Stimulated activated CD4-positive, alpha-beta T cell treated with anti-CD3 and anti-CD28 coated beads, Interleukin-15, amount 100 ng/mL, for 24 hours (primary cell): ENCODE measurements at places on chromosomes 2 and 18.

DNA sequence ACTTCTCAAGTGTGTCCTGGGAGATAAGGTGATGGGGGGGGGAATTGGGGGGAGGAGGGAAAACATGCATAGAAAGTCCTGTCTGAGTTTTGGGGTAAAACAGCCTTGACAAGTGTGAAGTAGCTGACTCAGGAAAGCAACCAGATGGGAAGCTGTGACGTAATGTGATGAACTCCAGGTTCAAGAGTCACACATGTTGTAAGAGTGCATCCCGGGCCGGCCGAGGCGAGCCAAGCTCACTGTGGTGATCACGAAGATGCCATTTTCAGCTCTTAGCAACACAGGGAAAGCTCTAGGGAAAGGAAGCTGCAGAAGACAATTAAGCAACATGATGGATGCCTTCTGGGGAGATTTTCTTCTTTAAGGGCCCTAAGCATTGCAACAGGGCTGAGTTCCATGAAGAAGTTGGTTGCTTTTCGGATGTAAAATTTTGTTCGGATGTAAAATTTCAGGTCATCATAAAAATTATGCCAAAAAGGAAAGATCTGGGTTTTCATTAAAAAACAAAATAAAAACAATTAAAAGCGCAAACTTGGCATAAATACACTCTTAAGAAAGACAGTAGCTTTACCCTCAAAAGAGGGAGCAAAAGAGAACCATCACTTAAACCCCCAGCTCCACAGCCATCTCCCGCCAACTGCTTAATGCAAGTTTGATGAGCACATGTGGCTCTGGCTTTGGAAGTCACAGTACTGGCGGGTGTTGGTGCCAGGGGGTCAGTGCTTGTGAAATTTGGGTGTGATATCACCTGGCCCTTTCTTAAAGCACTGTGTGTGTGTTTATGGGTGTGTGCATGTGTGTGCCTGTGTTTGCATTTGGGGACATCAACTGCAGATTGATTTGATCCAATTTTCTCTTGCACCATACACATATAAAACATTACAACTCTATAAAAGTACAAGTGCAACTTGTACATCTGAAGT is 19.1 kb downstream of the SERTAD2 start:
- DNase-seq, result no peak

DNA sequence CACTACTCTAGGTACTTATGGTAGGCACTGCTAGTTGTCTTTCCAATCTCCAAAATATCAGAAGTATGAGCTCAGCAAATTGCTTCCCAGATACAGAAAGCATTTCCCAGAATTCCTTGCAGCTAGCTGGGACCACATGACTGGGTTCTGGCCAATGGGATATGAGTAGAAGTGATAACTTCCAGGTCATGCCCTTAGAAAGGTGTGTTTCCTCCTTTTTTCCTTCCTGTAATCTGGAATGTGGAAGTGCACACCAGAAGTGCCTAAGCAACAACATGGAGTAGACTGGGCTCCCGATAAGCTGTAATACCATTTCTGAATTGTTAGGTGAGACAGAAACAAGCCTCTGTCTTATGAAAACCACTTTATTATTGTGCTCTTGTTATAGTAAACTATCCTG is 279.8 kb downstream of the ZNF385B start:
- no peak for DNase-seq

DNA sequence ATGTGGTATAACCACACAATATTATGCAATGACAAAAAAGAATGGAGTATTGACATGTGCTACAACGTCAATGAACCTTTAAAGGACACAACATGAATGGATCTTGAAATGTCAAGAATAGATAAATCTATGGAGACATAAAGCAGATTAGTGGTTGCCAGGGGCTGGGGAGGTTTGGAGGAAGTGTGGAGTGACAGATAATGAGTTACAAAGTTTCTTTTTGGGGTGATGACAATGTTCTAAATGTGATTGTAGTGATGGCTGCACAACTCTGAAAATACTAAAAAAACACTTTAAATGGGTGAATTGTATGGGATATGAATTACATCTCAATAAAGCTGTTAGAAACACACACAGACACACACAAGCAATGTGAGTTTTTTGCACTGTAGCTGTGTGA is 37.4 kb upstream of the C1D start:
- DNase-seq, result no peak

GRCh38 chr2:104406261-104406726 is 447.6 kb upstream of the POU3F3 start:
- DNase-seq, result no peak

DNA sequence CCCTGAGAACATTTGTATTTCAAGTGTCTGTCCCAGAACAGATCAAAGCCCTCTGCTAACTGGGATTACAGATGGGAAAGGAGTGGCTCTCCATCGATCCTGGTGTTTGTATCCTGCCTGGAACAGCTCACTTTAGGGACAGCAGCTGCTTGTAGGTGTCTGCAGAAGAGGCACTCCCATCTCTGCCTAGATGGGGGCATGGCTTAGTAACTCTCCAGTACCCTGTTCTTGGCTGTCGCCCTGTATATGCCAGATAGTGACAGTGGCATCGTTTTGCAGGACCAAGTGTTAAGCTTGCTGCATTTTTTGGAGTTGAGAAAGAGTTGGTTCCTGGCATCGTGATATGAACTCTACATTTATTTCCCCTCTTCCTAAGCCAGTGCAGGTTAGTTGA is 189.9 kb downstream of the SH3RF3 start:
- no peak for DNase-seq

DNA sequence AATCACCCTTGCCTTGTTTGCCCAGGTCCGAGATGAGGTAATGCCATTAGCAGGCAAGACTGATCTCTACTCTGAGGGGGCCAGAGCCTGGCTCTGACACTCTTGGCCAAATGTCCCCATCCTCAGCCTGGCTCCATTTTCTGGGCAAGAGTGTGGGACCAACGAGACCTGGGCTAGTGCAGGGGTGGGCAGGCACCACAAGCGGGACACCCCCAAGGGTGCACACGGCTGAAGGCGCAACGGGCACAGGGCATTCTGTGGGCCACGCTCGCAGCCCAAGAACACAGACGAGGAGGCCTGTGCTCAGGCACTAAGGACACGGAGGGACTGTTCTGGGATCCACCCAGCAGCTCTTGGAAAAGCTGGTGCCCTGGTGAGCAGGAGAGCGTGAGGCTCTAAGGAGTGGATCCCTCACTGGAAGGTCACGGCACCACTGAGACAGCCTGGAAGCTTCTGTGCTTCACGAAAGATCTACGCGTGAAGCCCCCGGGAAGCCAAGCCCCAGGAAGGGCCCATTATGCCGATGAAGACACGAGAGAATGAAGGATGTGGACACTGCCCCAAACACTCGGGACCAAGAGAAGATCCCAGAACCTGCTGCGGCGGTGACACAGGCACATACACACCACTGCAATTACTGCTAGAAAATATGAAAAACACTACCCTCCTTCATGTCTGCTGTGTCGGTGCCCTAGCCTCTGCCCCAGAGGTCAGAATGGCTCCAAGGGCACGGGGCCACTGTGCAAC is 138.2 kb downstream of the HDAC4 start:
- no peak for DNase-seq

DNA sequence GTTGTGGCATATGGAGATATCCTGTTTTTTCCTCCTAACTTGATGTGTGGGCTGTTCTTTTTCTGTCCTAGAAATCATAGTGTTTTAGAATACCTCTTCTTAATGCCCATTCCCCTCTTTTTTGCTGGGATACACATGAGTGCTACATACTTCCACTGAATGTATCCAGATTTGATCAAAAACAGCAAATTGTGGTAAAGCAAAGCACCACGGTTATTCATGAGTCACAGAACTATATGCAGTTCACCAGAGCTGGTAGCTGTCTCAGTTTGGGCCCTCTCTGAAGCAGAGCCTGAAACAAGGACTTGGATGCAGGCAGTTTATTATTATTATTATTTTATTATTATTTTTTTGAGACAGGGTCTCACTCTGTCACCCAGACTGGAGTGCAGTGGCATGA is 69.9 kb upstream of the CTLA4 start:
- no peak for DNase-seq

DNA sequence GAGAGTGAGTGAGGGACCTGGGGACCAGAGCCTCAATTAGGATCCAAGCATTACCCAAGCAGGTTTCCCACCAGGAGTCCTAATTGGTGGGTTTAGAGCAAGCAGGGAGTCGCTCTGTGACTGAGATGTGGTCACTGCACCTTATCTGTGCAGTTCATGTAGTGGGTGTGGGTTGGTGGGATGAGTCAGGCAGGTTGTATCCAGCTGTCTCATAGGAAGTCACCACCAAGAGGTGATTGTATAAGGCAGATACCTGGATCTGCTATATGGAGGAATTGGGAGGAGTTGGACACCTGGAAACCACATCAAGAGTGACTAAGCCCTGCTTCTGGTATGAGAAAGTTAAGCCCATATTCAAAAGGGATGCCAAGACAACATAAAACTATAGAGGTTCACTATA is 106.8 kb downstream of the ARHGAP28 start:
- no peak for DNase-seq

GRCh38 chr2:232434563-232435374 is 21.2 kb upstream of the ALPI start:
- DNase-seq, result no peak

GRCh38 chr2:236536727-236537398 is 32.8 kb upstream of the ACKR3 start:
- peak; percentile 64 for DNase-seq

GRCh38 chr2:191328150-191328809 is 83.1 kb downstream of the MYO1B start:
- DNase-seq, result no peak

GRCh38 chr2:17309181-17309580 is 209.1 kb downstream of the RAD51AP2 start:
- DNase-seq, result no peak

- no peak for DNase-seq
Measured at GRCh38 chr18:37779220-37779619, 213.6 kb upstream of the CELF4 start.

DNA sequence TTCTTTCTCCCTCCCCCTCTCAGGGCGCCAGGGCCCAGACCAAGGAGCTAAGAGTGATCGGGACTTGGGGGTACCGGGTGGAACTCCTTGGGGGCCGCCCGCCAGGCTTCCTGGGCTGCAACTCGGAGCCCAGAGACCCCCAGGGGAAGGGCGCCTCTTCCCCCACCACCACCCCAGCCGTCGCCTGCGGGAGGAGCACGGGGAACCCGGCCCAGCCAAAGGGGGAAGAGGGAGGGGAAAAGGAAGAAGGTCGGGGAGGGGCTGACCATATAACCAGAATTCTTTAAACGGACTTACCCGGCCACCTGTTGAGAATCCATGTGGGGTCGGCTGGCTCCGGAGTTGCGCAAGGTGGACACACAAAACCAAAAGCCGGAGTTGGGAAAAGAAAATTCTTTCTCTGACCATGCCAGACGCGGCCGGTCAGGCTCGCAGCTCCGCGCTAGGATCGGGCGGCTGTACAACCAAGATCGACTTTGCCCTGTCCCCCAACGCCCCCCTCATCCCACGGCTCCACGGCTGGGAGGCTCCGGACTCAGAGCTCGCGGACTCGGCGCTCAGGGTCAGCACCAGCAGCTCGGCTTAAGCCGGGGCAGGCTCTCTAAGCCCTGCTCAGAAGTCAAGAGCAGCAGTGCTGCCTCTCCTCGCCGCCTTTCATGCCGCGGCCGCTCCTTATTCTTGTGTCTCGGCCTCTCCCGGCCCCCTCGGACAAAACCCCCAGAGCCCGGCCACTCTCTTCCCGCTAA is 6.3 kb upstream of the SIX3 start:
- DNase-seq, result no peak

DNA sequence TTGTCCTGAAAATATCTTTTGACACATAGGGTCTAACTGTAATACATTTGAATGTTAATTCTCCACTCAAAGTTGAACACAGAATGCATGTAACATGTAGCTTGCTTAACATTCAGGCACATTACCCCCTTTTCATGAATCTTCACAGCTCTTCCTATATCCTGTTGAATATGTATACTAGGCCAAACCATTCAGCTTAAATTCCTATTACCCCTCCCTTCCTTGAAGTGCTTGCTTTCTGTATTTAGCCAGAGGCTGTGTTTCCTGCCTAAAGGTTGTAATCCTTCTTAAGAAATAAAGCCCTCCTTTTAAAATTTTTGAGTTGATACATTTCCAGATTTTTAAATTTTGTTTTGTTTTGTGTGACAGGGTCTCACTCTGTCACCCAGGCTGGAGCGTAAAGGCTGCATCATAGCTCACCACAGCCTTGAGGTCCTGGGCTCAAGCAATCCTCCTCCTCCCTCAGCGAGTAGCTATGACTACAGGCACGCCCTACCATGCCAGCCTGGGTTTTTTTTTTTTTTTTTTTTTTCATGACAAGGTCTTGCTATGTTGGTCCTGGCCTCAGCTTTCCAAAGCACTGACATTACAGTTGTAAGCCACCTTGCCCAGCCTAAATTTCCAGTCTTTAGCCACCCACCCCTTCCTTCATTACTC is 357.6 kb downstream of the DSC3 start:
- DNase-seq, result no peak

GRCh38 chr2:196516564-196516963 is 123.0 kb upstream of the CCDC150 start:
- no peak for DNase-seq

DNA sequence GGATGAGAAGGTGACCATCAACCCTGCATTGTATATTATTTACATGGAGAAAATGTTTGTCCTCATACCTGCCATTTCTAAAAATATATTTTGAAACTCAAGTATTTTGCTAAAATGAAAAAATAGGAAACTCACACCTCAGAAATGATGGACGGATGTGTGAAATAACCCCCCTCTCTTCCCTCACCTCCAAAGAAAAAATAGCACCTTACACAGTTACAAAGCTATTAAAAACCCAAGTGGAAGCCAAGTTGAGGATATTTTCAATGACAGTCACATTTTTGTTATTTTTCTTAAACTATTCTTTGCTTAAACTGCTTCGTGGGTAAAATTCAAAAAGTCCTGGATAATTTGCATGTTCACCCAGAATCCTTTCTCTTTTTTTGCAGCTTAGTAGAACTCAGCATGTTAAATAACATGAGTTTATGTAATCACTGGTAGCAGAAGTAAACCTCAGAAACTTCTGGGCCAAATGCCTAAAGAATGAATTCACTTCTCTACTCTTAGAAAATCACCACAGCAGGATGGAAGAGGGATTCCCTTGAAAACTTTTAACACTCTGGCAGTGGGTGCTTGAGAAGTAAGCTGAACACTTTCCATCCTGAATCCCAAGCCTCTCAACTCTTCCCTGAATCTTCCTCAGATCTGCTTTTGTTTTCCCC is 768 bp downstream of the DSC1 start:
- DNase-seq, result no peak

GRCh38 chr2:157150747-157151146 is 106.8 kb upstream of the GALNT5 start:
- no peak for DNase-seq

DNA sequence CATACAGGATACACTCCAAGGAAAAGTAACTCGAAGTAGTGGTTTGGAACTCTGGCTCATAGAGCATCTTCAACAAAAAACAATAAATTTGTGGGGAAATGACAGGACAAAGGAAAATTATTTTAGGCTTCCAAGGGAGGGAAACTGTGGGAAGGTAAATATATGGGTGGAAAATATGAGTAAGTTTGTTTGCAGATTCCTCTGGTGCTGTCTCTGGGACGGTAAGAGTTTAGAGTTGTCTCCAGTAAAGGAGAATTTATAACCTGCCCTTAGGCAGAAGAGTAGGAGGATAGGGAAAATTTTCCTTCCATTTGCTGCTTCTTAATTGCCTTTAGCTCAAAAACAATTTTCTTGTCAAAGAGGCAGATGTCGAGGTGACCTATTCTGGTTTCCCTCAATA is 19.3 kb downstream of the HNMT start:
- no peak for DNase-seq
